Activated CD4-positive, alpha-beta T cell treated with anti-CD3 and anti-CD28 coated beads, Interleukin-2, amount 10 ng/mL, durations not matched to agents 24 days and 14 days (primary cell): ENCODE measurements at places on chromosomes 7 and 10. TPM values are rescaled to one million over a fixed set of nuclear protein-coding genes. Genes with fewer than 3 reads are reported as not detected.

- peaks cover 6% of the 10 kb centered on the region for H3K36me3 ChIP-seq
- peaks cover 24% of the 10 kb centered on the region for H3K4me1 ChIP-seq
- peaks cover 2% of the 10 kb centered on the region for H3K27me3 ChIP-seq
- peak overlapping the region; percentile 85 for H3K27ac ChIP-seq
- H3K4me3 ChIP-seq = peak overlapping the region; percentile 92
Observed at GRCh38 chr7:151631570-151631952, 111.9 kb upstream of the RHEB start.

GRCh38 chr10:63899673-63900300 is 378.6 kb downstream of the REEP3 start:
- no peak overlapping the region for H3K4me3 ChIP-seq
- no peaks in the 10 kb centered on the region for H3K36me3 ChIP-seq
- DNase-seq = no peak
- H3K27me3 ChIP-seq = peaks cover 2% of the 10 kb centered on the region

DNA sequence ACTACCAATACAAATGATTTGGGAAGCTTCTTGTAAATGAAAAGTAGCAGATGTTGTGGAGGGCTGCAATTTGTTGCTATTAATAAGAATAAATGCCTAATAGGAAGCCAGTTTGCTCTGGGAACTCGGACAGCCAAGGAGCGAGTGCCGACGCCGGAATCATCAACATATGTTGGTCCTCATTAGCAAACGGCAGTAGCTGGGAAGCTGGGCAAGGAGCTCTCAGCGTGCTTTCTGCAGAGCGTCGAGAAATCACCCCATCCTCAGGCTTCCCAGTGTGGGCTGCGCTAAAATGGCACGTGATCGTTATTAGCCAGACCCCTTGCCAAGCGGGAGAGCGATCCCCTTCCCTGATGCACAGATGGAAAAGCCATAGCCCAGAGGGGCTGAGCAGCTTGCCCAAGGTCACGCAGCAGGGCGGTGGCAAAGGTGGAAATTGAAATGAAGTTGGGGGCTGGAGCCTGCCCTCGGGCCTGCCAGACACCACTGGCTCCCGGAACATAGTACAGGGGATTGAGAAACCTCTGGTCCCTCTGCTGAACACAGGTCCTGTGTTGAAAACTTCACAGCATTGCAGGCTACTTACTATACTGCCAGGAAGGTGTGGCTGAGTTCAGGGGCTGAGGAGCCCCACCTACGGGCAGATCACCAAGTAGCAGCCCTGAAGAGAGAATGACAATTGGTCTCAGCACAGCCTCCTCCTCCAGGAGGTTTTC is 326.9 kb downstream of the PLXNA4 start:
- no peak overlapping the region for H3K27ac ChIP-seq
- no peaks in the 10 kb centered on the region for H3K4me1 ChIP-seq
- no peak for DNase-seq
- H3K36me3 ChIP-seq = no peaks in the 10 kb centered on the region

DNA sequence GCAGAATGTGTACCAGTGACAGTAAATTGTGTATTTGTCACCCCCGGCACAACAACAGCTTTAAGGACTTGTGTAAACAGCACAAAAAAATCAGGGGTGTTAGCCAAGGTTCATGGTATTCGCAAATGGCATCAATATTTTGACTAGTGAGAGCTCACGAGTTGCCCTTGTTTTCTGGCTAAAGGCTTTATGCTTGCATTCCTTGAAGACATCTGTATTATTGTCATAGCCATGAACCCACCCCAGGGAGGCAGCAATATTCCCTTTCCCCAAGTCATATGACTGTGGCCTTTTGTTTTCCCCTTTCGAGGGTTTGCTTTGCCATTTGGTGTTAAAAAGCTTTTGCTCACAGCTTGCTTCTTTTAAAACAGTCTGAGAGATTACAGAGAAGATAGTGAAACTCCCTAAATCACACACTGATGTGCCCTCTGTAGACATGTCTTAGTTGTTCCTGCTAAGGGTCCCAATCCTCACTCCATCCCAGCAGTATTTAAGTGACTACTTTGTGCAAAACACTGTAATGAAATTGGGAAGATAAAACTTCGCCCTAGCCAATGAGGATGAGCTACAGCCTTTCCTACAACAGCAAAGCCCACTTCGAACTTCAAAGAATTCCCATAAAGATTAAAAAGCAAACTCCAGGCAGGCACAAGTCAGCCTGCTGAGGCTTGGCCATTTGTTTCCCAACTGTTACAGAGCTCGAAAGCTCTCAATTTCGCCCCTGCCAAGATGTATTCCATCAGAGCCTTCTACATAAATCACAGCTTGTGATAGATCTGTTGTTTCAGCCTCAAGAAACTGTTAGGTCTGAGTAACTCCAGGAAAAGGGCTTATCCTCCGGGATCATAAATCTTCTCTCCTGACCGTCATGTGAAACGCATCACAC is 172.3 kb downstream of the ADAM12 start:
- H3K27ac ChIP-seq = no peak overlapping the region
- no peaks in the 10 kb centered on the region for H3K4me1 ChIP-seq
- DNase-seq = no peak
- no peak overlapping the region for H3K4me3 ChIP-seq
- H3K27me3 ChIP-seq = no peaks in the 10 kb centered on the region
- no peaks in the 10 kb centered on the region for H3K36me3 ChIP-seq

DNA sequence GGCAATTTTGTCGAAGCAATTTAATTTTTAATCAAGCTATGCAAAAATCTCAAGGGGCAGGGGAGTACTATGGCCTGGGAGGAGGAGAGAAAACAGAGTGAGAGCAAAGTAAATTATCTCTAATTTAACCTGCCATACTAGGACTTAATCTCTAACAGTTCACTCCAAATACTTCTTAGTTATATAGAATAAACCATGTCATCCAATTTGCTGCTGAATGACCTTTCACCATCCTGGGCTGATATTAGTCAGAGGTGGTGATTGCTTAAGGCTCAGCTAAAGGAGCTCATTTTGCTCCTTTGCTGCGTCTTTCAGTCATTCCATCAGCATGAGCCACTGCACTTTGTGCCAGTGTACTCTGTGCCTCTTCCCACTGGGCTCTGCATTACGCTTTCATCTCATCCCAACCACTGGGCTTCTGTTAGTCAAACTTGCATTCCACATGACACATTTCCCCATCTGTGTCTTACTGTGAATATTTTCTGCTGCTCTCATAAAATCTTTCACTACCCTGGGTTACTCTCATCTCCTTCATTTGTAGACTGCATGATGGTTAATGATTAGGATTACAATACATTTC is 84.3 kb downstream of the CD36 start:
- no peak overlapping the region for H3K27ac ChIP-seq
- no peaks in the 10 kb centered on the region for H3K27me3 ChIP-seq
- no peak for DNase-seq
- no peaks in the 10 kb centered on the region for H3K36me3 ChIP-seq
- no peaks in the 10 kb centered on the region for H3K4me1 ChIP-seq
- H3K4me3 ChIP-seq = no peak overlapping the region

DNA sequence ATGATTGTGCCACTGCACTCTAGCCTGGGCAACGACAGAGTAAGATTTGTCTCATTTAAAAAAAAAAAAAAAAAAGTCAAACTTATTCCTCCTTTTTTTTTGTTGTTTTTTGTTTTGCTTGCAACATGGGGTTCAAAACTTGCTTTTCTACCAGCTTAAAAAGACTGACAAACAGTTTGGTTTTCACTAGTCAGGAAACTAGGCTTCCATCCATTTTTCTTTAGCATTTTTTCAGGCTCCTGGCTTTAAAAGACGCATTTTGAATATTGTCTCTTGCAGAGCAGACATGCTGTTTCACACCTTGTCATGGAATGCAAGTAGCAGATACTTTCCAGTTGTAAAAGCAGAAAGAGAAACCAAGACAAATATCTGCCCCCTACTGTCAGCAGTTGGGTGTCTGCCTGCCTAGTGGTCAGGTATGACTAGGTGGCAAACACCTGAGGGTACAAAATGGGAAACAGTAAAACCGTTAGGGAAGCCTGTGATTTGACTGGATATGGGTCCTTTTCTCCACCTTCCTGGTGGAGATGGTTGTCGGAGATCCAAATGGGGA is 139.9 kb downstream of the CCDC71L start:
- no peak for DNase-seq
- H3K4me3 ChIP-seq = no peak overlapping the region
- H3K27me3 ChIP-seq = peaks cover 18% of the 10 kb centered on the region
- H3K4me1 ChIP-seq = peaks cover 8% of the 10 kb centered on the region
- H3K36me3 ChIP-seq = no peaks in the 10 kb centered on the region

DNA sequence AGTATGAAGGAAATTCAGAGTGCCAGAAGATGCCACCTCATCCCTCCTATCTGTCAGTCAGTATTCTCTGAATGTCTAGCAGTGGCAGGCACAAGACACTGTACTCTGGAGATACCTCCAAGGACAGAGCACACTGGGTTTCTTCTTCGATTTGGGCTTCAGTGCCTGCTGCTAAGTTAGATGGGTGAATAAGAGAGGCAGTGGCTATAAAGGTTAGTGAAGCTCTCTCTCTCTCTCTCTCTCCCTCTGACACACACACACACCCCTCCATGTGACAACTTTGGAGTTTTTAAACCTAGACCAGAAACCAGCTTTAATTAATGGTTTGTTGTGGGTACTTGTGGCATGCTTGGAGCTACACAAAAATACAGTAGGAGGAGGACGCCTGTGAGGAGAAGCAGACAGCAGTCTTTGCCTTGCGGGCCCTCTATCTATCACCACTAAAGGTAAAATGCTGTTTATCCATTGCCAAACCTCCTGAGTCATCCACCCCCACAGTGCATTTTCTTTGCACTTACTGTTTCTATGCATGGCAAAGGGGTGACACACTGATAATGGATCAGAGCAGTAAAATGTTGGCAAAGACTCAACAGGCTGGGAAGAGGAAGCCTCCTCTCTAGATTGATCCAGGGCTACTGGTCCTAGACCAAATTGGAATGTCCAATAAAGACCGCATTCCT is 102.5 kb downstream of the TRIL start:
- H3K4me1 ChIP-seq = peaks cover 9% of the 10 kb centered on the region
- H3K36me3 ChIP-seq = no peaks in the 10 kb centered on the region
- H3K4me3 ChIP-seq = no peak overlapping the region

DNA sequence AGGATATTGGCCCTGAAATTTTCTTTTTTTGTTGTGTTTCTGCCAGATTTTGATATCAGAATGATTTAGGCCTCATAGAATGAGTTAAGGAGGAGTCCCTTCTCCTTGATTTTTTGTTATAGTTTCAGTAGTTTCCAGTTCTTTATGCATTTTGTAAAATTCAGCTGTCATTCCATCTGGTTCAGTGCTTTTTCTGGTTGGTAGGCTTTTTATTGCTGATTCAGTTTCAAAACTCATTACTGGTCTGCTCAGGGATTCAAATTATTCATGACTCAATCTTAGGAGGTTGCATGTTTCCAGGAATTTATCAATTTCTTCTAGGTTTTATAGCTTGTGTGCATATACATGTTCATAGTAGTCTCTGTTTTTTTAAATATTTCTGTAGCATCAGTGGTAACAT is 10.1 kb upstream of the TMEM196 start:
- no peaks in the 10 kb centered on the region for H3K27me3 ChIP-seq
- no peaks in the 10 kb centered on the region for H3K36me3 ChIP-seq
- no peaks in the 10 kb centered on the region for H3K4me1 ChIP-seq
- no peak for DNase-seq
- H3K4me3 ChIP-seq = no peak overlapping the region

- no peaks in the 10 kb centered on the region for H3K27me3 ChIP-seq
- no peak for DNase-seq
- H3K27ac ChIP-seq = no peak overlapping the region
Observed at GRCh38 chr10:86613905-86614304, 40.4 kb upstream of the OPN4 start.

GRCh38 chr7:111272092-111272491 is 181.2 kb downstream of the LRRN3 start:
- H3K27ac ChIP-seq = no peak overlapping the region
- no peaks in the 10 kb centered on the region for H3K4me1 ChIP-seq
- DNase-seq = no peak
- H3K4me3 ChIP-seq = no peak overlapping the region
- H3K36me3 ChIP-seq = no peaks in the 10 kb centered on the region

- H3K36me3 ChIP-seq = peaks cover 50% of the 10 kb centered on the region
- no peak overlapping the region for H3K4me3 ChIP-seq
- no peaks in the 10 kb centered on the region for H3K4me1 ChIP-seq
- no peak overlapping the region for H3K27ac ChIP-seq
- no peak for DNase-seq
Observed at GRCh38 chr7:135180122-135180521, 9.6 kb upstream of the CYREN start.

DNA sequence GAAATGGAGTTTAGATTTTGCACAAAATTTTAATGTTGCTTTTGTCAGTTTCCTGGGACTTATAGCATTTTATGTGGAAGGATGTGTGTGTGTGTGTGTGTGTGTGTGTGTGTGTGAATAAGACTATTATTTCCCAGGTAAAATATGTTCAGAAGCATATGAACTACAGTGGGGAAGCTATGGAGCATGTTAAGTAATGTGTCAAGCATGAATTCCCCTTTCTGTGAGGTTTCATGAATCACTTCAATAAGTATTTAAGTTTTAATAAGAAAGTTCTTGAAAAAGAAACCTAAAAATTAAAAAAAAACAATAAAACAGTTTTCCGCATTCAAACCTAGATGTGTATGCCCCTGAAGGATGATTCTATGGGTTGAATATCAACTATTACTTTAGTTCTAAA is 693 bp downstream of the CREB5 start:
- H3K4me1 ChIP-seq = peaks cover 21% of the 10 kb centered on the region
- H3K36me3 ChIP-seq = peaks cover 3% of the 10 kb centered on the region
- no peak overlapping the region for H3K4me3 ChIP-seq
- peaks cover 64% of the 10 kb centered on the region for H3K27me3 ChIP-seq
- no peak overlapping the region for H3K27ac ChIP-seq
- no peak for DNase-seq

DNA sequence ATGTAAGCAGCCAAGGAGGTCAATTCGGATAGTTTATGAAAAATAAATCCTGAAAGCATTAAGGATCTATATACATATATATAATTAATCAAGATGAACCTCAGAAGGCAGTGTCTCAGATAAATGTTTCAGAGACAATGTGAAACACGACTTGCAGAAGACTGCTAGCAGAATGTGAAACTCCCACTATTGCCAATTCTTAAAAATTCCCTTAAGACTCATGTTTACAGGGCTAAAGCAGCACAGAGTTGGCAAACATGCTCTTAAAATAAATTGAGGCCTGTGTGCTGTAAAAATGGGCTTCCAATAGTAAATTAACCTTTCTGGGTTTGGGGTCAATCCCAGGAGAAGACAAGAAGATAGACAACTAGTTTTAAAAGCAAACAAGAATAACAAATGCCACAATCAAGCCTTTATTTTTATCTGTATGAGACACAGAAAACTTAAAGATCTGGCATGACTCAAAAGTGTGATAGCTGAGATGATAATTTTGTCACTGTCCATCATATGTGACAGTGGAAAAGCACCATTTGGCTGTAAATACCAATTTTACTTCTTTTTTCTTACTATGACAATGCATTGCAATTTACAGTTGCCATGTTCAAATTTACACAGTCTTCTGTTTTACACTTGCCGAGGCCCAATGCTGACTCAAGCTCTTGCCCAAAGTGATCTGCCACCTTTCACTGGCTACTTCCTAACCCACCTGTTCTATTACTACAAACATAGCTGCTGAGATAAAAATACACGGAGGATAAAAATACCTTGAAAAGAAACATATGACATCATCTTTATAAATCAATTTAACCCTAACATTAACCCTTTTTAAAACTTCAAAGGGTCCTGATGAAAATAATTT is 78.6 kb downstream of the CHCHD3 start:
- DNase-seq = no peak
- peaks cover 3% of the 10 kb centered on the region for H3K4me1 ChIP-seq
- no peak overlapping the region for H3K4me3 ChIP-seq

AQP1 gene
- not detected in 2 replicates for total RNA-seq

HMX3 gene
- not detected in 2 replicates for total RNA-seq

PCDH15 gene
- total RNA-seq = not detected in 2 replicates

TFEC gene
- total RNA-seq = not detected in 2 replicates

SRRM3 gene
- 0.09 and 0.17 TPM in 2 replicates for total RNA-seq

NUTM2E gene
- 0.19 TPM in 1 of 2 replicates, not detected in the other for total RNA-seq
